ENCODE measurements at places on chromosomes 6 and 20. TPM values are rescaled to one million over a fixed set of nuclear protein-coding genes. Genes with fewer than 3 reads are reported as not detected.

The SNAP25 gene
- 139 TPM for polyA plus RNA-seq

The DDX27 gene
- 36.2 TPM for polyA plus RNA-seq

The STMN3 gene
- 268 TPM for polyA plus RNA-seq

The EEF1A2 gene
- 208 TPM for polyA plus RNA-seq

The ZSCAN31 gene
- polyA plus RNA-seq = 2.6 TPM

The IL22RA2 gene
- polyA plus RNA-seq = not detected

The PRND gene
- not detected for polyA plus RNA-seq

The PRL gene
- not detected for polyA plus RNA-seq

The GNMT gene
- polyA plus RNA-seq = 0.30 TPM

The MDFI gene
- 42.8 TPM for polyA plus RNA-seq

The PAK5 gene
- polyA plus RNA-seq = 47.0 TPM

The GGTLC1 gene
- not detected for polyA plus RNA-seq

The LTA gene
- 0.56 TPM for polyA plus RNA-seq

The C4B gene
- polyA plus RNA-seq = 4.4 TPM

The VWA7 gene
- polyA plus RNA-seq = 5.3 TPM

The TUBB2A gene
- 1,088 TPM for polyA plus RNA-seq

The TNF gene
- not detected for polyA plus RNA-seq

The SLC24A3 gene
- 6.5 TPM for polyA plus RNA-seq

The SIRPD gene
- not detected for polyA plus RNA-seq

The C6orf58 gene
- 0.52 TPM for polyA plus RNA-seq
